ENCODE measurements at places on chromosomes 7 and 10.

- no peak for DNase-seq
Measured at GRCh38 chr10:1116051-1116450, 59.9 kb downstream of the WDR37 start.

DNA sequence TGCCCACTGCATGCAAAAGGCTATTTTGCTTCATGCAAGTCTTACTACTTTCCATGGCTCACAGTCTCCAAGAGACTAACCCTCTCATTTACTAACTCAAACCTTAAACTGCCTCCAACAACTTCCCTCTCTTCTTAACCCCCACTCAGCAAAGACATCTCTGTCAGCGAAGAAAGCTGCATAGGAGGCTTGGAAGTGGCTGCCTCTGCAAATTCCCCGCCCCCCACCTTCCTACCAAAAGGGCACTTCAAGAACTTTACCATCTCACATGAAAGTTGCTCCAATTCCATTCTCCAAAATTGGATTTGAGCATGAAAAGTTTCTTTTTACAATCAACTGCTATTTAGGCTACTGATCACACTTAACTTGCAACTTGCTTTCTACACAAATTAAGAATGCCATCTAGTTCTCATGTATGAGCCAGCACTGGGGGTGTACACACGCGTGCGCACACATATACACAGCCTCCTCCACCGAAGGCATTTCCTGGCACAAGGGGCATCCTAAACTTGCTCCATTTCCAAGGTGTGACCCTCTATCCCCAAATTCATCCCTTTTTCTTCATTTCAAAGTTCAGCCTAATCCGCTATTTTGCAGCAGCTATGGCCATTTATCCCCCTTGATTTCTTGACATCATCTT is 1.8 kb downstream of the CCDC6 start:
- DNase-seq: no peak

- DNase-seq: no peak
Measured at GRCh38 chr10:73843261-73843660, 31.1 kb downstream of the CAMK2G start.

DNA sequence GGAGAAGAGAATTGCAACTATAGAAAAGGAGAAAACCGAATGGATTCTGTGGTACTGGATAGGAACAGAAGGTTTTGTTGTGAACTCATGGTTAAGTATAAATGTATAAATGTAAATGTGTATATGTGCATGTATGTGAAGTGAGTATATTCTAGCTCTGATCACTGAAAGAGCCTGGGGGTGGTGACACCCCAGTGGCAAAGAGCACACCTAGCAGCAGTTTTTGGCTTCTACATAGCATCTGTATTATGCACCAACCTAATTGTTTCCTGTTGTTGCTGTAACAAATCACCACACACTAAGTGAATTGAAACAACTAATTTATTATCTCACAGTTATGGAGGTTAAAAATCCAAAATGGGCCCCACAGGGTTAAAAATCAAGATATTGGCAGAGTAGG is 455.4 kb downstream of the RPS24 start:
- DNase-seq: no peak

- no peak for DNase-seq
Measured at GRCh38 chr7:150406567-150407421, 27.7 kb downstream of the ZNF775 start.

GRCh38 chr10:20313665-20314064 is 497.4 kb downstream of the PLXDC2 start:
- DNase-seq: no peak

Data from central memory CD8-positive, alpha-beta T cell (primary cell).